ENCODE measurements at places on chromosomes 2 and 18.

- no peak for DNase-seq
Observed at GRCh38 chr18:12423820-12424219, 16.1 kb downstream of the PRELID3A start.

DNA sequence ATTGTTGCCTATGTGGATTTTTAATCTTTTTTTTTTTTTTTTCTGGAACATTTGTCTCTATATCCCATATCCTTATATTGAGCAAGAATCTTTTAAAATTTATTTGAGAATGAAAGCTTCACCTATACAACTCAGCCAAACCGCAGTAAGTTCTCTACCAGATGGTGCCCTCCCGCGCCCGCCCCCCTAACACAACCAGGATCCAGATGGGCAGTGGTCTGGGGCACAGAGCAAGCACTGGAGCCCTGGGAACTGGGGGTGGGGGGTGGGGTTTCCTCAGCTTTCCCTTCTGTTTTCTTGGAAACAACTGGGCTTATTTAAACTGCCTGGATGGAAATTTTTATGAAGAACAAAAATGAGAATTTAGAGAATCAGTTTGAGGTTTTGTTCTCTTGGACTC is 74.6 kb downstream of the ACAA2 start:
- no peak for DNase-seq

- DNase-seq: no peak
Observed at GRCh38 chr2:53302455-53302854, 465.1 kb upstream of the CHAC2 start.

DNA sequence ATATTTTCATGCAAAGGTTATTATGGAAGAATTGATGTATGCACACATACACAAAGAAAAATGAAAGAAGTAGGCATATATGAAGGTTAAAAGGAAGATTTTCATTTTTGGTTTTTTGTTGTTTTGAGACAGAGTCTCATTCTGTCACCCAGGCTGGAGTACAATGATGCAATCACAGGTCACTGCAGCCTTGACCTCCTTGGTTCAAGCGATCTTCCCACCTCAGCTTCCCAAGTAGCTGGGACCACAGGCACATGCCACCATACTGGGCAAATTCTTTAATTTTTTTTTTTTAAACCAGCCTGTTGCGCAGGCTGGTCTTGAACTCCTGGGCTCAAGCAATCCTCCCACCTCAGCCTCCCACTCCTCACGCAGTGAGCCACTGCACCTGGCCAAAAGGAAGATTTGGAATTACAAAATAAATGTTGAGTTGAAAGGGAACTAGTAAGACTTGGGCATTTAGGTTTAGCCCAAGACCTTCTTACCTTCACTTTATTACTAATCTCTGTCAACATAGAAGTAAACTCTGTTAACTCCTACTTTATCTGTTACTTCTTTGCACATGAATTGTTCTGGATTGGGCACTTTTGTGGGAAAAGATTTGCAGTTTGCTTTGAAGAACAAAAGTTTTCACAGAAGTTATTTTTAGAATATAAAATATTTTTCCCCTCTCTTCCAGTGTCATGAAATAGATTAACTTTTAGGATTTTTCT is 31.7 kb upstream of the NBEAL1 start:
- DNase-seq: no peak

DNA sequence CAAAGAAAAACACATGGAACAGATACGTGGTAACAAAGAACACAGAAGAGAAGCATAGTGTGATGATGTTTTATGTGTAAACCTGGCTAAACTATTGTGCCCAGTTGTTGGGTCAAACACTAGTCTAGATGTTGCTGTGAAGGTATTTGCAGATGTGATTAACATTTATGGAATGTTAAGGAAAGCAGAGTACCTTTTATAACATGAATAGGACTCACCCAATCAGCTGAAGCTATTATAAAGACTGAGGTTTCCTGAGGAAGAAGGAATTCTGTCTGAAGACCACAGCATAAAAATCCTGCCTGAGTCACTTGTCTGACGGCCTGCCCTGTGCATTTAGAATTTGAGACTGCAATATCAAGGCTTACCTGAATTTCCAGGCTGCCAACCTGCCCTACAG is 253.1 kb downstream of the DYM start:
- no peak for DNase-seq

DNA sequence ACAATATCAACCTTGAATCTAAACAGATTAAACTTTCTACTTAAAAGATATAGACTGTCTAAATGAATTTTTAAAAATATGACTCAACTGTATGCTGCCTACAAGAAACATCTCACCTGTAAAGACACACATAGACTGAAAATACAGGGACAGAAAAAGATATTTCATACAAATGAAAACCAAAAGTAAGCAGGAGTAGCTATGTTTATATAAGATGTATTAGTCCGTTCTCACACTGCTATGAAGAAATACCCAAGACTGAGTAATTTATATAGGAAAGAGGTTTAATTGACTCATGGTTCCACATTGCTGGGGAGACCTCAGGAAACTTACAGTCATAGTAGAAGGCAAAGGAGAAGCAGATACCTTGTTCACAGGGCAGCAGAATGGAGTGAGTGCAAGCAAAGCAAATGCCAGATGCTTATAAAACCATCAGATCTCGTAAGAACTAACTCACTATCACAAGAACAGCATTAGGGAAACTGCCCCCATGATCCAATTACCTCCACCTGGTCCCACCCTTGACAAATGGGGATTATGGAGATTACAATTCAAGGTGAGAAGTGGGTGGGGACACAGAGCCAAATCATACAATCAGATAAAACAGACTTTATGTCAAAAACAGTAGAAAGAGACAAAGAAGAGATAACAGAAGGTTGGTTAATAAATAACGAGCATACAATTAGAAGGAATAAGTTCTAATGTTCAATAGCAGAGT is 214.4 kb upstream of the SLC39A10 start:
- no peak for DNase-seq

All from ureter (tissue), 1 donor.